ENCODE measurements at places on chromosomes 6 and 20.

DNA sequence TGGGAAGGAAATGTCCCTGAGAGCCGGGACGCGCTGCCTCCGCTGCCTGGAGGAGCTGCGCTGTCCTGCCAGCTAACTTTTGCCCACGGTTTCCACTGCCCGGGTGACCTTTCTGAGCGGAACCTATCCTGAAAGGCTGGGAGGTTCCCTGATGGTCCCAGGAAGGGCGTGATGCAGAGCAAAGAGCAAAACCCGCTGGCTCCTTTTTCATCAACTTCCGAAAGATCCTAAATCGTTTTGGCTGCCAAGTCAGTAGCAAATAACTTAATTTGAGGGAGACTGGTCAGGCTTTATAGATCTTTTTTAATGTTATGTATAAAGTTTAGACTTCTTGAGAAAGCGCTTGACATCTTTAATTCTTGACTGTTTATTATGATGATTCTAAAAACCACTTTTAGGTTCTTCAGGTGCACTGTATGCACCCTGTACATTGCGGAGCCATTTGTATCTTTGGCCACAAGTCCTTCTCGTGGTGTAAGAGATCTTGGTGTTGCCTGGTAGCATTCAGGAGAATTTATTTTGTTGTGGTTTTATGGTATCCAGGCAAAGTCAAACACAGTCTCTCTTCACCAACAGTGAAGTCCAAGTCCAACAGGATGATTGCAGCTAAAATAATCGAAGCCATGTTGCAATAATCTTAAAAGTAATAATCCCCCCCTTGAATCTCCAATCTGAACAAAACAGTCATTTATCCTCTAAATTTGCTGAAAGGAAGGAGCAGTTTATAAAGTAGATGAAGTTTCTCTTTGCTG is at the start of gene SYNE1:
SYNE1 (minus strand) TSS at position 67 of the 752 bp plus-strand sequence. CDS start 9,031 bp downstream, outside the sequence.
- no peak for DNase-seq

DNA sequence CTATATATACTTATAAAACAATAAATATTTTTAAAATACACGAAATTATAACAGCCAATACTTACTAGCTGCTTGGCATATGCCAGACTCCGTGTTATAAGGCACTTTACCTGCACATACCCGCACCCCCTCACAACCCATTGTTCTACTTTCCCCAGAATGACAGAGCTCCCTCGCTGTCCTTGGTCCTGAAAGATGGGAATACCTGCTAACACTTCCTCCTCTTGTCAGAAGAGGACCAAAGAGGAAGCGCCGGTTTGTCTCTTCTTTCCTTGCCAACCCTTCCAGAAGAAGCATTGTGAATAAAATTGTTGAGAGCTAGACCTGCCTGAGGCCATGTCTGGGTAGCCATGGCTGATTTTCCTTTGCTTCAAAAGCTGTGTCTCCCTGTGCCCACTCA is 149.3 kb downstream of the PTPRT start:
- no peak for DNase-seq

DNA sequence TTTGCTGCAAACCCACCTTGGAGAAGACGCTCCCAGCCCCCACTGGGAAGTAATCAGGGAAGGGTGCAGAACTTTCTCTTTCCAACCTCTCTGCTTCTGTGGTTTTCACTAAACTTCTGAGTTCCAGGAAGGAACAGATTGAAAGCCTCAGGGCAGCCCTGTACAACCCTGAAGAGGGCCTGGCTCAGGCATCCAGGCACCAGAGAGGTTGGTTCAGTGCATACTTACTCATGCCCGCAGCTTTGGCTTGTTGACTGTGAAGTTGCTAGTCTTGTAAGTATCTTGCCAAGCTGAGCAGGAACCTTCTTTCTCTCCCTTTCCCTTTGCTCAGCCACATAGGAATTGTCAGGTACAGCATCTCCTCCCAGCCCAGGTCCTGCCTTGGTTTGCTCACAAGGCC is 272.2 kb upstream of the FOXQ1 start:
- no peak for DNase-seq

- DNase-seq: no peak
Measured at GRCh38 chr6:93498713-93499112, 79.4 kb upstream of the EPHA7 start.

GRCh38 chr6:144036064-144036834 is 28.2 kb upstream of the PLAGL1 start:
- DNase-seq: no peak

- no peak for DNase-seq
Measured at GRCh38 chr6:148935705-148936435, 189.0 kb downstream of the UST start.

DNA sequence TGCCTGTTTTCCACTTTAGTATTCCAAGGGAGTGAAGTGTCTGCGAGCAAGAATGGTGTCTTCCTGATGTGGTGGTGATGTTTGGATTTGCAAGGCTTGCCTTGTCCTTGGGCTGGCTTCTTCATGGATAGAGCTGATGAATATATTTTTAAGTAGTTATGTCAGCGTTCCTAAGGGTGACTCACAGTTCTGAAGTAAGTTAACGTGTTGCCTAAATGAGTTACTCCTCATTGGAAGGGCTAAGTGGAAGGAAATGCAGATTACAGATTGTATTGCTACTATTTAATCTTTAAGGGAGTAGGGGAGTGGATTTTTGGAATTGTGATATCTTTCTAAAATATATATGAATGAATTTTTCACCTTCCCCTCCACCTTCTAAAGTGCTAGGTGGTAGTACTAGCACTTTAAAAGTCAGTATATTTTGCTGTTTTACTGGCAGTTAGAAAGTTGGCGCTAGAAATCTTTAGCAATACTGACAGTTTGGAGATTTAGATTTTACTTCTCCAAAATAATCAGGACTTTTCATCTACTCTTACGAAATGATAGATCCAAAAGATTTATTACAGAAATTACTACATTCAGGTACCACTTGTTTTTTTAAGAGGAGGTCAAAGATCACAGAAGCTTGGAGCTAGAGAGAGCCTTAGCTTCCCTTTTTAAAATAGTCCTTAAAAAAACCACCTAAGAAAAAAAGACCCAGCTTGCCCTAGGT is 197.4 kb downstream of the JARID2 start:
- no peak for DNase-seq

DNA sequence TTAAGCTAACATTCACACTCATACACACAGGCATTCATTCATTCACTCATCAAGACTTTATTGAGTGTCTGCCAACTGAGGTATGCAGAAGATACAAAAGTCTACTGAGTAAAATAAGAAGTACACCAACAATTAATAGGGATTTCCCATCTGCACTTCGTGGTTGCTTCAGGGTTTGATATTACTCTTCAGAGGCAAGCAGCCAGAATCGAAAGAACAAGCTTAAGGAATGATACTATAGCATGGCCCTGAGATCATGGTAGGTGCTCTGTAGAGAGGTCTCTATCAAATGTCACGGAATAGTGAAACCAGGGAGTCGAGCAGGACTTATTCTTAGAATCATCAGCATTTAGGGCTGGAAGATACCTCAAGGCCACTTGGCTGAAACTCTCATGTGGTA is 135.4 kb downstream of the NRN1 start:
- DNase-seq: no peak

DNA sequence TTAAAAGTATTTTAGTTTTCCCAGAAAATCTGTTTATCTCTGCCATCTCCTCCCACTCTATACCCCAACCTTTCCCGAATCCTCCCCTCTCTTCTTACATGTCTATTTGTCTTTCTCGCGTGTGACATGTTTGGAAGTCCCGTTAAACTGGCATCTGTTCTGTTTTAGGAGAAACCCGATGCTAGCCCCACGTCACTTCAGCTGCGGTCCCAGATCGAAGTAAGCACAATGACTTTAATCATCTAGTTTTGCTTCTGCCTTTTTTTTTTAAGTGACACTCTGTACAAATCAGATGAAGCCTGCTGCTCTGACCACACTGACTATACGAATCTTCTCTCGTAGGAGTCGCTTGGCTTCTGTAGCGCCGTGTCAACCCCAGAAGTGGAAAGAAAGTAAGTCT is 97.4 kb downstream of the SASH1 start:
- no peak for DNase-seq

DNA sequence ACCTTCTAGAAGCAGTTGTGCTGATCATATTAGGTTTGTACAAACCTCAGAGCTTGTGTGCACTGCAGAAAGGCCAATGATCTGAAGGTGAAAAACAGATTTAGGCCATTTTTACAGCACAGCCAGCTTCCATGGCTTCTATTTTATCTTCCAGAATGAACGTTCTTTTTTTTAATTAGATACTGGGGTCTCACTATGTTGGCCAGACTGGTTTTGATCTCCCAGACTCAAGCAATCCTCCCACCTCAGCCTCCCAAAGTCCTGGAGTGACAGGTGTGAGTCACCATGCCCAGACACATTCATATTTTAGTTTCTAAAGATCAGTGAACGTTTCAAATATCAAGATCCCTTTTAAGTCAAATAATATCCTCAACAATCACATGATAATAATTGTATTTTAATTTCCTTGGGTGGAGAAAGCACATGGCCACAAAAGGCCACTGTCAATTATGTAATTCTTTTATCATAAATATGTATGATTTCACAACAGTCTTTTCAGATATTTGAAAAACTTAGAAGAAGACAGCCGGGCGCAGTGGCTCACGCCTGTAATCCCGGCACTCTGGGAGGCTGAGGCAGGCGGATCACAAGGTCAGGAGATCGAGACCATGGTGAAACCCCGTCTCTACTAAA is 326.7 kb upstream of the JARID2 start:
- no peak for DNase-seq

GRCh38 chr6:163741743-163742363 is 327.3 kb downstream of the QKI start:
- DNase-seq: no peak

- DNase-seq: no peak
Measured at GRCh38 chr6:816510-817084, 123.7 kb upstream of the EXOC2 start.

DNA sequence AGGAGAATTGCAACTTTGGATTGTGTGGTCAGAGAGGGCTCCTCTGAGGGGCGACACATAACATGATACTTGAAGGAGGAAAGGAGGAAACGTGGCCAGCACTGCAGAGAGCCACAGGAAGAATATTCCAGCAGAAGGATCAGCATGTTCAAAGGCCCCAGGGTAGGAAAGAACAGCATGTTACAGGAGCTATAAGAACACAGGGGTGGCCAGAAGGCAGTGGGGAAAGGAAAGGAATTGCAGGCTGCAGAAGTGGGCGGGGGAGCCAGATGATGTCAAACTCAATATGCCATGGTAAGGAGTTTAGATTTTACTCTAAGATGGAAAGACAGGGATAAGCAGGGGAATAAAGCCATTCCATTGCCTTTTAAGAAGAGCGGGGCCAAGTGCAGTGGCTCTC is 30.7 kb downstream of the MGME1 start:
- no peak for DNase-seq

- DNase-seq: no peak
Measured at GRCh38 chr6:6243846-6244245, 76.6 kb downstream of the F13A1 start.

DNA sequence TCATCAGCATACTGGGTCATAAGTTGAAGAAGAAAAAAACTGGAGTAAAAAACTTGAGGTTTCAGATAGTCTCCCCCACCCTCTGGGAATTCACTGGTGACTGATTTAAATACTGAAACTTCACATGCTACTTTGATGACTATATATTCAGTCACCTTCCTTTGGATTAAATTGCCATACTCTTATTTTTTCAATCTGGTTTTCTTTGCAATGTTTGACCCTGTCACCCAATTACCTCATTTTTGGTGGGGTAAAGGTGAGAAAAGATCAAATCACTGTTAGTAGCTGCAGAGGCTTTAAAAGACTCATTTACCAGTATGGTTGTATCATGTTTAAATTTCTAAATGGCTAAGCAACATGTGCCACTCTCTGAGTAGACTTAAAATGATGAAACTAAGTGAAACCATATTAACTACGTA is 862.7 kb upstream of the FLRT3 start:
- peak; percentile 28 for DNase-seq

- DNase-seq: no peak
Measured at GRCh38 chr20:40746251-40746650, 57.2 kb upstream of the MAFB start.
